ENCODE measurements at places on chromosomes 2 and 18.
A peak's percentile ranks its signal among the peaks of the same experiment; 100 is the strongest.

DNA sequence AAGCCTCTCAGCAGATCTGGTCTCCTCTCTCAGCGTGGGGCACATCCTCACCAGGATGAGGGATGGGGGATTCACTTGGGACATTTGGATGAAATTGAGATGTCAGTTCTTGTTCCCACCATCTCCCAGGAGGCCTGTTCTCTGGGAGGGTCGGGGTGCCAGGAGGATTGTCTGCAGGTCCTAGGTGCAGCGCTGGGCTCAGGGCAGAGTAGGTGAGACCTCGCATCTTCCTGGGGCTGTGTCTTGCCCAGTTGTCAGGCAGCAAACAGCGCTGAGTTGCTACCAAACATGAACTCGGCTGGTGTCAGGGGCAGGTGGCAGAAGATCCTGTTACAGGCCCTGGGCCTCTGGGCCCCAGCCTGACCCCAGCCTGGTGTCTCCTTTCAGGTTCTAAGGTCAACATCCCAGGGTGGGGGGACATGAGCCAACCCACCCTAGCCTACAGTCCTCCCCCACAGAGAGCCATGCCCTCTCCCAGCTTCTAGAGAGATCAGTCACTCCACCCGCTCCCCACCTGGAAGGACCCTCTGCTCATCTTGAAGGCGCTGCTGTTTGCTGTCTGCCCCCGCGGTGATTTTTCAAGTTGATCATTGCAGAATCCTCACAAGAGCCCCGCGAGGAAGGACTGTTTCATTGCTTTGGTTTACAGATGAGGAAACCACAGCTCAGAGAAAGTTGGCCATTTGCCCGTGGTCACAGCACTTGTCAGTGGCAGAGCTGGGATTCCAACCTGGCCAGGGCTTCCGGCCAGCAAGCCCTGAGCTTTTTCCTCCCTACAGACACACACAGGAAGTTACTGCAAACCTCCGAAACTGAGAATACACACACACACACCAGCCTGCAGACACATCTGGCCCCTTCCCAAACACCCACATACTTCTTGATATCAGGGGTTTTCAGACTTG is 83.9 kb downstream of the STPG4 start:
- peak; percentile 82 for DNase-seq

- no peak for DNase-seq
These were observed 139.9 kb downstream of the THADA start for GRCh38 chr2:43455731-43456642.

DNA sequence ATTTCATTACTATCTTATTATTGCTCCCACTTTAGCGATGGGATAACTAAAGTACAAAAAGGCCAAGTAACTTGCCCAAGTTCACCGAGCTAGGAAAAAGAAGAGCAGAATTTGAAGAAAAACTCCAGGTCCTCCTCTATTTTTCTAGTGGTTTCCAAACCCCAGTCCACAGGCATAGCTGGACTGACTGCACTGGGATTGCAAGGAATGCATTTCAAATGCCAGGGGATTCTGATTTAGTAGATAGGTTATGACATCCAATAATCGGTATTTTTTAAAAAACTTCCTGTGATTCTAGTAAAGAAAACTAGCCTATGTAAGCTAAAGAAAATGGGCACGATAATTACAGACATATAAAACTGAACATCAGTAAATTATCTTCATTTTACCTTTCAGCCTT is 62.7 kb upstream of the GALNT5 start:
- DNase-seq = no peak

- DNase-seq = no peak
These were observed 66.9 kb upstream of the DLX2 start for GRCh38 chr2:172169611-172170010.

DNA sequence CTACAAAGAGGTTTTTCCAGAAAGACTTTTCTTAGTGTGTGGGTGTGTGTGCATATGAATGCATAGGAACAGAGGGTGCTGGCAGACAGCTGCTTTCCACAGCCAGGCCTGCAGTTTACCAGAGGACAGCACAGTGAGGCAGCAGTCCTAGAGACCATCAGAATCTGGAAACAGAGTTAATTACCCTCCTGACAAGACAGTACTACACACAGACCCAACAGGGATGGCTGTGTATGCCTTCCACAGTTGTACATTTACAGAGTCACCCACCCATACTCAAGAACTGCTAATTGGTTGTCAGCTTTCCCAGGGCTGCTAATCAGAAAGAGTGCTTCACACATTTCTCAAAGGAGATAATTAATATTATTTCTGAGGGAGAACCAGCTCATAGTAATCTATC is 104.7 kb downstream of the FEZ2 start:
- DNase-seq = no peak

DNA sequence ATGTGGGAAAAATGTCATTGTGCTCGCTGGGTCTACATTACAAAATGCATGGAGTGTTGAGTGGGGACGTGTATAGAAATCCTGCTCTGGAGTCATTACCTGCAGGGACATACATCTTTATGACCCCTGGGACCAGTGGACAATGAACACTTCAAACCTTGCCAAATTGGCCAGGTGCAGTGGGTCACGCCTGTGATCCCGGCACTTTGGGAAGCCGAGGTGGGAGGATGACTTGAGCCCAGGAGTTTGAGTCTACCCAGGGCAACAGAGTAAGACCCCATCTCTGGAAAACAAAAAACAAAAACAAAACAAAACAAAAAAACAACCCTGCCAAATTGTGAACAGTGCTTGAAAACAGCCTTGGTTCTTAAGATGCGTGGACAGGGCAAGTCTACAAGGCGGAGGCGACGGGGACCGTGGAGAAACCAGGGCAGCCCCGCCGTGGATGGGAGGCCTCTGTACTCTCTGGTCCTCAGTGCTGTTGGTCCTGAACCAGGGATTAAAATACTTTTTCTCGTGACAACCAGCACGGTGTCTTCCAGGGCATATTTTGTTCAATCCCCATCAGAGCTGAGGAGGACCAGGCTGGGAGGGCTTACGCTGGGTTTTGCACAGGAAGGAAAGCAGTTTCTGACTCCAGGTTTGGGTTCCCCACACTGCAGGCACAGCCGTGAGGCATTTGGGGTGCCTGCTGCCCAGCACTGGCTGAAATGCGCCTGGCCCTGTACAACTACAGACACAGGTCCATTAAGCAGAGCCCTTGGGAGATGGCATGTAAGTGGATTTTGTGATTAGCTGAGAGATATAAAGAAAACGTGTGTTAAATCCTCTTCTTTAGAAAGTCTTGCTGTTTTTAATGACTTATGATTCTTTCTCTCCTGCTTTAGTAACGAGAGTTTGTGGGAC is 13.7 kb downstream of the COLEC11 start:
- no peak for DNase-seq

- DNase-seq = no peak
These were observed 328 bp downstream of the DTYMK start for GRCh38 chr2:241686324-241686649.

DNA sequence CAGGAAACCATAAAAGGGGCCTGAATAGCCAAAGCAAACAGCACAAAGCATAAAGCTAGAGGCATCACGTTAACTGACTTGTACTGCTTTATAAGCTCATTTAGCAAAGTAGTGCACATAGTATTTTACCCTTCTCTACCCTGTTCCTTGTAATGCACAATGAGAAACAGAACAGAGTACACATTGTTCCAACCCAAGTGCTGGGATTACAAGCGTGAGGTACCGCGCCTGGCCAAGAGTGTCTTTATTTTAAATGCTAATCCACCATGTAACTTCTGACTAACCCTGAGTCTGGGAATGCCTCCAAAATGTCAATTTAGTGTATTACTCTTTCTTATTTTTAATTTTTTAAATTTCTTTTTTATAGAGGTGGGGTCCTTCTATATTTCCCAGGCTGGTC is 46.4 kb upstream of the STON1 start:
- DNase-seq = no peak

- no peak for DNase-seq
These were observed 83.5 kb downstream of the SH3YL1 start for GRCh38 chr2:180311-180710.

- DNase-seq = no peak
These were observed 143.7 kb downstream of the LAMA3 start for GRCh38 chr18:23832911-23833310.

GRCh38 chr2:100350661-100351185 is 28.4 kb upstream of the LONRF2 start:
- DNase-seq = no peak

GRCh38 chr18:8724452-8724851 is 19.1 kb downstream of the MTCL1 start:
- DNase-seq = no peak

DNA sequence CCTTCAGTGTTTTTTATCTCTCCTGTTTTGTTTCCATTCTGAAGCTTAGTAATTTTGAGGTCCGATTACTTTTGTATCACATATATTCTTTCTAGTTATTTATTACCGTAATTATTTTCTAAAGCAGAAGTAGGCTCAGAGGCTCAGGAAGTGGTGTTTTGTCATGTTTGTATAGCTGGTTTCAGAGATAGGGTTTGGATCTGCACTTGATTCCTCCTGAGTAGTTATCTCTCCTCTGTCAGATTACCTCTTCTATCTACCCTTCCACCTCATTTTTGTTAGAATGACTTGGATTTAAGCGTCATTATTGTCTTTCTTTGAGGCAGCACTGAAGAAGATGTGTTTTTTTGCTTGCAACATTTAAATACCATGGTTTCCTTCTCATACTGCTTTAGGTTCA is 95.4 kb downstream of the MTA3 start:
- DNase-seq = peak; percentile 34

DNA sequence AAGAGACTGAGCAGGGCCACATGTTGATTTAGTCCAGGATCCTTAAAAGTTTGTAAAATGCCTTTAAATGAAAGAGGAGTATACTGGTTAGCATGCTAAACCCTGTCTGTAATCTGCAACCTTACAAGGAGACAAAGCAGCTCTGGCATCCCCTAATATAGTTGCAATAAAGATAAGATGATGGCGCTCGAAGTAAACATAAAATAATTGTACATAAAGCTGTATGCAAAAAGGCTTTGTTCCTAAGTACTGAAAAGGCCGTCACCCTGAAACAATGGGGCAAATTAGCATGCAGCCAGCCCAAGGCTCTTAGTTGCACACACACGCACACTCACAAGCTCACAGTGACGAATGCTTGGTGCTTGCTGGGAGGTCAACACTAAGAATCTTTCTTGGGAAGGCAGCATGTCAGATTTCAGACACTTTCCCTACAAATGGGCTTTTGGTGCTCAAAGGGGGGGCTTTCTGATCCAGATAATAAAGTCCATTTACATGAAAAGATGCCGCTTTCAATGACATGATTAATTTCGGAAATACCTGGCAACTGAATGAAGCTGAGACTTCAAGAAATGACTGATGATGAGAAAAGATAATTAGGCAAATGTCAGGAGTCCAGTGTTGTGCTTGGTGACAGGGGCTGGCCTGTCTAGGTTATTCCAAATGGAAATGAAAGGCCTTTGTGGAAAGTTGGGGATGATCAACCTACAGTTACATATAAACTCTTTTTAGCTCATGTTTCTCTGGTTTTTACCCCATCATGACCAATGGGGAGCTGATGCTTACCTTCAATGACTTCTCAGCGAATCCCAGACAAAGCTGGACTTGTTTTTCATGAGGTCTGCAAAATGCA is 370.3 kb downstream of the MEIS1 start:
- DNase-seq = no peak

DNA sequence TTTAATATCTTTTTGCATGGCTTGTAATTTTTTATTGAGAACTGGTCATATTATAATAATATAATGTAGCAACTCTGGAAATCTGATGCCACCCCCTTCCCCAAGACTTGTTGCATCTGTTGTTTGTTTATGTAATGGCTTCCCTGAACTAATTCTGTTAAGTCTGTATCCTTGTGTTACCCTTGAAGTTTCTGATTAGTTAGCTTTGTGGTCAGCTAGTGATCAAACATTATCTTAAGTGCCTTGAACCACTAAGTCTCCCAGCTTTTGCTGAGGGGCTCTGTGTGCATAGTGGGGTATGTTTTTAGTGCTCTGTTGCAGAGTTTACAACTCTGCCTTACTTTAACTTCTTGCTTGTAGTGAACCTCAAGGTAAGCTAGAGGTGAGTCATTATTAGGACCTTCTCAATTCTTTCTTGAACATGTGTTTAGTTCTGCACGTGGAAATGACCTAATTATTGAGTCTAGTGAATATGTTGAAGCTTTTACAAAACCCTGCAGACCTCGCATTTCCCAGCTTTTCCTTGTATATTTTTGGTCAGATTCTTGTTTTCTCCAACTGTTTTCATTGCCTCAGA is 24.8 kb downstream of the SMCHD1 start:
- DNase-seq = no peak

DNA sequence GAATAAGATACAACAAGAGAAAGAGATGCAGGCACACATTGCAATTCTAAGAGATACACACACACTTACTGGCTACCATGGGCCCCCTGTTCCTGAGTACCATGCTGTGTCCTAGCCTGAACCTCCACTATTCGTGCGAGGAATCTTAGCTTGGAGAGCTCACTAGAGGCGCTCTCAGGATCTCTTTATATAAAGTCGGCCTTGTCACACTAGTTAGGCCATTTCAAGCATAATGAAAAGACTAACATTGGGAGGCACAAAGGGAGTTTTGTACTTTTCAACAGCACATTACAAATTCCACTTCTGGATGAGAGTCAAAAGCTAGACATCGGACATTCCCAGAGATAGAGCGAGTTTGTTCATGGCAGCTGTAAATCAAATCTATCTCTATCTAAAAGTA is 365.2 kb downstream of the DSEL start:
- no peak for DNase-seq

- no peak for DNase-seq
These were observed 24.6 kb downstream of the COX7A2L start for GRCh38 chr2:42336361-42336965.

DNA sequence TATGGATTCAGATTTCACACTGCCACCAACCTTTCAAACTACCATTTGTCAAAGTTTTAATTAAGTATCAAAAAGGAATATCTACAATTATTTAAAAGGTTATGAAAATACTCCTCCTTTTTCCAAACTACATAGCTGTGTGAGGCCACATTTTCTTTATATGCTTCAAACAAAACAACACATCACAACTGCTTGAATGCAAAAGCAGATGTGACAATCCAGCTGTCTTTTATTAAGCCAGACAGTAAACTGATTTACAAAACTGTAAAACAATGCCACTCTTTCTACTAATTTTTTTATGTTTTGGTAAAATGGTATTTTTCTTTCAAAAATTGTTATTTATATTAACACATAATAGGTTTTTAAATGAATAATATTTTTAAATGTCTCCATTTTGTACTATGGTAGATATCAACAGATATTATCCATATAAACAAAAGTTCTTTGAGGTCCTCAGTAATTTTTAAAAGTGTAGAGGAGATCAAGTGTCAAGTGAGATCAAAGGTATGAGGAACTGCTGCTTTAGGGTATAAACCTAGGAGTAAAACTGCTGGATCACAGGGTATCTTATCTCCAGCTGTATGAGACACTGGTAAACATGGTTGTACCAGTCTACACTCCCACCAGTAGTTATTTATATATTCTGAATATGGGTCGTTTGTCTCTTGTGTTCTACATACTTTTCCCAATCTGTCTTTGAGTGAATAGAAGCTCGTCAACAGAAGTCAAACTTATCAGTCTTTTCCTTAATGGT is 68.8 kb upstream of the SERTAD2 start:
- no peak for DNase-seq

- no peak for DNase-seq
These were observed 24.1 kb downstream of the CFLAR start for GRCh38 chr2:201139836-201140604.
